ENCODE measurements at places on chromosomes 12 and 14.

GRCh38 chr14:34111953-34112352 is 161.1 kb upstream of the EGLN3 start:
- no peak for DNase-seq

- no peak for DNase-seq
These were observed 29.7 kb downstream of the RGS6 start for GRCh38 chr14:71961972-71962371.

DNA sequence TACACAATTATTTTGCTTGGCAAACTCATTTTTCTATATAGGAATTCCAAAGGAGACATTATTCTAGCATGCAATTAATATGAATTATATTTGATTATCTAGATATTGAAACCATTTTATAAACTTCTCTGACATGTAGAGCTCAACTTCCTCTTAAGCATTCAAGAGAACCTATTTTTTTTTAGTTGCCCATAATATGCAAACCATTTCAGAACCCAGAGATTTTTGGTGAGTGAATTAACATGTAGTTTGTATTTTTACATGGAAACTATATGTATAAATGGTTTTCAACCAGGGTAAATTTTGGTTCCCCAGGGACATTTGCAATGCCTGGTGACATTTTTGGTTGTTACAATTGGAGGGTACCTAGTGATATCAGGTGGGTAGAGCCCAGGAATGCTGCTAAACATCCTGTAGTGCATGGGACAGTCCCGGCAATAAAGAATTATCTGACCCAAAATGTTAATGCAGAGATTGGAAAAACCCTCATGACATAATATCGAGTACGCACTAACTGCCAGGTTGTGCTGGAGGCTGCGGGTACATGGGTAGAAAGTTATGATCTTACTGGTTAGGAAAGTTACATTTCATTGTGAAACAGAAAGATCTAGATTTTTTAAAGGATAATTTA is 338.9 kb upstream of the GARIN2 start:
- no peak for DNase-seq

DNA sequence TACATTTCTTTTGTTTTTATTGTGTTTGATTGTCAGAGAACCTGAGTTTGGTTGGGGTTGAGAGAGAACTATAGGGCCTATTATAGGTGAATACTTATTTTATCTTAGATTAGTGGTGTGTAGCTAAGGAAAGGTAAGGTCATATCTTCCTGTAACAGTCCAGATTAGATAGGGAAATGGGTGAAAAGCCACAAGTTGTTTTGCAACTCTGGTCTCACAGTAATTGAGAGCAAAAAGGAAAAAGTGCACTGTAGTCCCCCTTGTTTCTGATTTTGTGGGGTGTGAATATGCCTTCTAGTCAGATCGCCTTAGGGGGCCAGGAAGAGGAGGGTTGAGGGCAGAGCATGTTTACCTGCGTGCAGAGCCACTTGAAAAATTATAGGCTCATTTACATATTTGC is 8.9 kb downstream of the MSRB3 start:
- DNase-seq = no peak

- no peak for DNase-seq
These were observed 35.2 kb downstream of the CDC42BPB start for GRCh38 chr14:103022002-103022684.

- DNase-seq = no peak
These were observed 26.8 kb downstream of the CCDC177 start for GRCh38 chr14:69547701-69548348.

DNA sequence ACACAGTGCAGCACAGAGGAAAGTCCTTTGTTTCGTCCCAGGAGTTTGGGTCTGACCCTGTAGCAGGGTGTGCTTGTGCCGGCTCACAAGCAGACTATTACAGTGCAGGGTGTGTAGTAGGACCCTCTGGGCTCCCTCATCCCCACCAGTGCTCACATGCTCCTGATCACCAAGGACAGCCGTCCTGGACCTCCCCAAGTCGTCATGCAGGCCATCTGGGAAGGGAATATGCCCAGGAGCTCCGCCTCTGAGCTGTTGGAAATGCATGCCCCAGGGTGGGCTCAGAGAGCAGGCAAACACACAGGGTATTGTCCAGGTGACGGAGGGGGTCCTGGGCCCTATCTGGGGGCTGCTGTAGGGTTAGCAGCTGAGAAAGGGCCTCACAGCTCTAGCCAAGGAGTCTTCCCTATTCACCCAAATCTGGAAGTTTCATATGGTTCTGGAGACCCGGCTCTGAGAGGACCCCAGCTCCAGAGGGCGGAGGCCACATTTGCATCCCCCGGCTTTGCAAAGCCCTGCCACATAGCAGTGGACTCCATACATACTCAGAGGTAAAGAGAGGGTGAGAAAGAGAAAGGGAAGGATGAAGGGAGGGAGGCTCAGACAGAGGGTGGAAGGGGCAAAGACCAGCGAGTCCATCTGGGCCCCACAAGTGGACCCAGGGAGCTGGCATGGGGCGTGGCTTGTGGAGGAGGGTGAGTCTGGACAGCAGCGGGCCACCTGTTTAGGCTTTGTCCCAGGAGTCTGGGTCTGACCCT is 53.5 kb upstream of the PPP2R5C start:
- no peak for DNase-seq

GRCh38 chr14:51540364-51540763 is 111.3 kb upstream of the FRMD6 start:
- DNase-seq = no peak

DNA sequence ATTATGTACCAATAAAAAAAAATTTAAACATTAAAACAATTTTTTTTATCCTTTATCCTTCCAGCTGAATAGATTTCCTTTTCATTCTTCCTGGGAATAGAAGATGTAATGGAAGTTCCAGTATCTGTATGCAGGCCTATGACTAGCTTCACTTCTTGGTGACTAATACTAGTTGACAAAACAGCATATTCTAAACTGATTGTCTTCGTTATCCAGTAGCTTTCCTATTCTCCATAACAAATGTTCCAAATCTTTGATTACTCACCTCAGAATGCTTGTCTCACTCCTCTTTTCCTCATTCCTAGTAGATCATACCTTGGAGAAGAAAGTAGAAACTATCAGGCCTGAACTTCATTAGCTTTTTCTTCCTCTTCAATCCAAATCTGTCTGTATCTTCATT is 70.7 kb downstream of the PLEKHA5 start:
- DNase-seq = no peak

DNA sequence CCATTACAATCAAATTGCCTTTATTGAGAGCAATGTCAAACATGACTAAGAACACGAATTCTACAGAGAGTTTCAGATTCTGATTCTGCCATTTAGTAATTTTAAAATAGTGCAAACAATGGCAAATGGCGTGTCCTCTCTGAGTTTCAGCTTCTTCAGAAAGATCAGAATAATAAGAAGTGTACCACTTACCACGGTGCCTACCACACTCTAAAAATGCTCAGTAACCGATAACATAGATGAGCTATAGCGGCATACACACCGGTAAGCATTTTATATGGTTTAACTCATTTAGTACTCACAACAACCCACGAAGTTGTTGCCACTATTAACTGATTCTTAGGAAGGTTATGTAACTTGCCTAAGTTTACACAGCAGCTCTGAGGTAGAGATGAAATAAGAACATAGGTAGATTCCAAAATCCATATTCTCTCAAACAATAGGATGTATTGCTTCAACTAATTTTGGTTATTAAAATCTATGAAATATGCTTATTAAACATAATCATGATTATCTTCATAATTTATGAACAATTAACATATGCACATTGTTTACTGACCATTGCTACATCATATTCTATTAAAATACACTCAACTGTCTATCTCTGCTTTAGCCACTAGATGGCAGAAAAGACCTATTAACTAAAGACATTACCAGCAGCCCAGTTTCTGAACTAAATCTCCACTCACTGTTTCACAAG is 38.3 kb downstream of the SLC6A15 start:
- peak; percentile 37 for DNase-seq

DNA sequence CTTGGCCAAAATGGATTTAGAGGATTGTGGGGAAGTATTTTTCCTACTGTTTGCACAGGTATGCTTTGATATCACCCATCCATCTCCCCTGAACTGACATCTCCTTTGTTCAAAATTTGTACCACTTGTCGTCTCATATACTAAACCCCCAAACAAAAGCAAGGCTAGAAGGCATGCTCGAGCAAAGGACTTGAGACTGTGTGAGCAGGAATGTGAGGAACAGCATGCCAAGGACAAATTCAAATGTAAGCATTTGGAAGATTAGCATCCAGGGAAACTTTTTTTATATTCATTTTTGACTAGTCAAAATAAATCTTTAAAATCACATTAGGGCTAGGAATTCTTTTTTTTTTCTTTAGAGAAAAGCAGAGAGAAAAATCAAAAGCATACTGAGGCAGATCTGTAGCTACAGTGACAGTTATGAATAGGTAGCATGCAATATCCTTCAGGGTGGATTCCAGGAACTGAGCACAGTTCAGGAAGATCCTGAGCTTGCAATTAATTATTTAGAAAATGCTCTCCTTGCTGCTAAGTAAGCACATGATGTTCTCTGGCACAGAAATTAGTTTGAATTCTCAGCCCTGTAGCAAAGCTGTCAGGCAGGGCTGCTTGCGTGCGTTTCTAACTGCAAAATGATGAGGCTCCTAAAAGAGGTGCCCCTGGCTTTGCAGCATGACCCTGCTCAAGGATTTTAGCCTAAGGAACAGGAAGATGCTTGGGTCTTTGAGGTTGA is 327.7 kb downstream of the LRIG3 start:
- no peak for DNase-seq

DNA sequence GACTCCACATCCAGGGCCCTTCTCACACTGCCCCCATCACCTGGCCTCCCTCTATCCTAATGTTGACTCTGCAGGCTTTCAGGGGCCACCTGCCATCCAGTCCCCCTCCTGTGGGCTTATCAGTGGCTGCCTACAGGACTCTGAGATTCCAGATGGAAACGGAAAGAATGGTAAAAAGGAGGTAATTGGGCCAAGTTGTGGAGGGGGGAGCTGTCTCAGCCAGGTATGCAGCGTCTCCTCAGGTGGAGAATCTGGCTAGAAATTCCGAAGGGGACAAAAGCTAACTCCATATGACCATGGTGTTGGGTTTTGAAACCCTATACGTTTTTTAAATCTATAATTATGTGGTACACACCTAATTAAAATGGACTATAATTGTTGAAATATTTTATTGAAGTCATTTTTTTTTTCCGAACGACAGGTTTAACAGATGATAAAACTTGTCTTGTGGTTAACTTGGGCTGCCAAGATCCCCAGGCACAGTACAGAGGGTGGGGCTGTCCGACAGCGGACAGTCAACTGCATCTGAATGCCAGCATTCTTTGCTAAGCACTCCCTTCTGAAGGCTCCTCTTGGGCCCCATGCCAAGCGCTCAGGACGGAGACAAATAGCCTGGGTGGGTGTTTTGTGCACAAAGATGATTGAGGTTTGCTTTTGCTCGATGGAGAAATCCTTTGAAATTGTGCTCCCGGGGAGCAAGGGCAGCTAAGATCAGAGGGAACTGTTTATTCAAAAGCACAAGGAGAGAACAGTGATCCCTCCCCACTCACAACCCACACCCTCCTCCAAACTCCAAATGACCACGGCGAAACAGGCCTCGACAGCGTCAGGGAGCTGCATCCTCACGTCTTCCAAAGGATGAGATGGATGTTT is 365.6 kb downstream of the BCL11B start:
- no peak for DNase-seq

GRCh38 chr14:68137704-68138619 is 318.4 kb downstream of the RAD51B start:
- no peak for DNase-seq

DNA sequence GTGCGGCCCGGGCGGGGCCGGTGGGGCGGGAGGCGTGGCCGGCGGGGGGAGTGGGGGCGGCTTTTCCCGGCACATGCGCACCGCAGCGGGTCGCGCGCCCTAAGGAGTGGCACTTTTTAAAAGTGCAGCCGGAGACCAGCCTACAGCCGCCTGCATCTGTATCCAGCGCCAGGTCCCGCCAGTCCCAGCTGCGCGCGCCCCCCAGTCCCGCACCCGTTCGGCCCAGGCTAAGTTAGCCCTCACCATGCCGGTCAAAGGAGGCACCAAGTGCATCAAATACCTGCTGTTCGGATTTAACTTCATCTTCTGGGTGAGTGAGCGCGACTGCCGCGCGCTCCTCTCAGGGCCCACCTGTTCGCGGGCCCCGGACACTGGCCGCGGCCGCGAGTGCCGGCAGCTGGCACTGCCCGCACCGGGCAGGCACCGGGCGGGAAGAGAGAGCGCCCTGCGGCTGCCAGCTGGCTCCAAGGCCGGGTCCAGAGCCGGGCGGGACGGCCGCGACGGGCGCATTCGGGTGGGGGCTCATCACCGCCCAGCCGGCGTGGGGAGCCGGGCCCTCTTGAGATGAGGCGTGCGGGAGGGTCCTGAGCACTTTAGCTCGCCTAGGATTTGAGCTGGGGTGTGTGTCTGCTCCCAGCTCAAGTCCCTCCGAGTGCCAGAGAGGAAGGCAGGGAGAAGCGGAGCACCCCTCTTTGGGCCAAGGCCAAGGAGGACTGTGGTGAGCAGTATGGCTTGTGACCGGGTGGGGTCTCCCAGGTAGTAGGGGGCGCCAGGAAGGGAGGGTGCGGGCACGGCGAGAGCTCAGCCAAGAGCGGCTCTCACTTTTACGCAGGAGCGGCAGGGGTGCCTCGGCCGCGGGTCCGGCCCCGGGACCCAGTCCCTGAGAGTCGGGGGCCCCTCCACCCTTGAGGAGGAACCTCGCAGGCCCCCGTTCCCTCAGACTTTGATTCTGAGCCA is at the start of gene CD9:
CD9 (plus strand) TSS at position 145 of the 957 bp plus-strand sequence; CDS start at position 245, 100 bp downstream.
- DNase-seq = no peak

GRCh38 chr12:47813511-47814196 is 6.0 kb downstream of the HDAC7 start:
- DNase-seq = peak; percentile 67

- DNase-seq = no peak
These were observed 503.7 kb downstream of the SLC6A15 start for GRCh38 chr12:84408936-84409335.

DNA sequence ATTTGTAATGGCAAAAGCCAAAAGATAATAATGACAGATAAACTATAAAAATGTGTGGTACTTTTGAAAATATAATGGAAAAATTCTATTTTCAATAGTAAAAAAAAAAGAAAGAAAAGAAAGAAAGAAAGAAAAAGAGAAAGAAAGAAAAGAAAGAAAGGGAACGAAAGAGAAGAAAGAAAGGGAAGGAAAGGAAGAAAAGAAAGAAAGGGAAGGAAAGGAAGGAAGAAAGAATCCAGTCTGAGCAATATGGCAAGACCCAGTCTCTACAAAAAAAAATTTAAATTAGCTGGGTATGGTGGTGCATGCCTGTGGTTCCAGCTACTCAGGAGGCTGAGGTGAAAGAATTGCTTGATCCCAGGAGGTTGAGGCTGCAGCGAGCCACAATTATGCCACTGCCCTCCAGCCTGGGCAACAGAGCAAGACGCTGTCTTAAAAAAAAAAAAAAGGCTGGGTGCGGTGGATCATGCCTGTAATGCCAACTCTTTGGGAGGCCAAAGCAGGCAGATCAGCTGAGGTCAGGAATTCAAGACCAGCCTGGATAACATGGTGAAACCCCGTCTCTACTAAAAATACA is 38.4 kb downstream of the EAPP start:
- no peak for DNase-seq
